ENCODE measurements at places on chromosomes 5 and 9. TPM values are rescaled to one million over a fixed set of nuclear protein-coding genes. Genes with fewer than 3 reads are reported as not detected.
A peak's percentile ranks its signal among the peaks of the same experiment; 100 is the strongest.

The F2RL1 gene
- 0.85 TPM for total RNA-seq

The CSF1R gene
- 2.8 TPM for total RNA-seq

The SLCO6A1 gene
- not detected for total RNA-seq

The PCDHGB2 gene
- total RNA-seq = 0.34 TPM

The GRM6 gene
- total RNA-seq = not detected

The ARL14EPL gene
- not detected for total RNA-seq

The ZNF366 gene
- total RNA-seq = not detected

The BTNL9 gene
- 0.16 TPM for total RNA-seq

The DDX46 gene
- total RNA-seq = 99.2 TPM

- ATAC-seq = no peak
Measured at GRCh38 chr5:57650360-57651069, 167.9 kb upstream of the ACTBL2 start.

DNA sequence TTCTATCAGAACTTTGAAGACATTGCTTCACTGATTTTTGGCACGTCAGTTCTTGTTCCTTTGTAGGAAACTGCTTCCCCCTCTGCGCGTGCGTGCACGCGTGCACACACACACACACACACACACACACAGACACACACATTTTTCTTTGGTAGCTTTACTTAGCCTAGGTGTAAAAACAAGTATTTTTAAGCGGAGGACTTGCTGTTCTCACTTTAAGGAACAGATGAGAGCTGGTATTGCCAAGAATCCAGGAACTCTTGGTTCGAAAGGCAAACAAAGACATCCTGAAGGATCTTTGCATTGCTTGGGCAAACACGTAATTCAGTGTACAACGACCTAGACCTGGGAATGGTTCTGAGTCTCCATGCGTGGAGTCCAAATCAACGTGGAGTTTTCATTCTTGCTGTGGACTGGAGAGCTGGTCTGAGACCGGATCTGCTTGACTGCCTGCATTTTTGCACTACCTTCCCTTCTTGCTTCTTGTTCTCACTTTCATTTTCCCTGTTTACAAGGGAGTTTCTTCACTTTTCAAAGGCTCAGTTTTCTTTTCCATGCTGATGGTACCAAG is 8.2 kb downstream of the TMEM268 start:
- ATAC-seq = no peak

DNA sequence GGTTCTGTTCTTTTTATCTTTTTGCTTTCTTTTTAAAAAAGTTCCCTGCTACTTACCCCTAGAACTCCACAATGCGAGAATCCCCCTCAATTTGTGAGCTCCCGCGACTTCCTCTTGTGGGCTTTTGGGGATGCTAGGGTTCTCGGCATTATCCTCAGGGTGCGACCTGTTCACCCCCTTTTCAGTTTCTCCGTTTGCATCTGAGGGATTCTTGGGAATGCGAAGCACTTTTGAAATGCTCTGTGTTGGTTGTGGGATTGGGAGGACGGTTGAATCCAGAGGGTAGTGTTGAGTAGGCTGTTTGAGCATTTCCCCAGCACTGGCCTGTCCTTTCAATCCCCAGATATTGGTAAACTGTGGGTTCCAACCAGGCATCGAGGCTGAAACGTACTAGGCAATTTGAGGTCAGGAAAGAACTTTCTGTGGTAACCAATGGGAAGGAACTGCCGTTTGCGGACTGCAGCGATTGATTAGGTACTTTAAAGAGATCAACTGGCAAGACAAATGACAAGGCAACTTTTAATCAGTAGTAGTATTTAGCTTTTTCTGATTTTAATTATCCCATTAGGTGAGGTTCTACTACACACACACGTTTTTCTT is 415 bp downstream of the XRCC4 start:
- peak; percentile 6 for ATAC-seq

DNA sequence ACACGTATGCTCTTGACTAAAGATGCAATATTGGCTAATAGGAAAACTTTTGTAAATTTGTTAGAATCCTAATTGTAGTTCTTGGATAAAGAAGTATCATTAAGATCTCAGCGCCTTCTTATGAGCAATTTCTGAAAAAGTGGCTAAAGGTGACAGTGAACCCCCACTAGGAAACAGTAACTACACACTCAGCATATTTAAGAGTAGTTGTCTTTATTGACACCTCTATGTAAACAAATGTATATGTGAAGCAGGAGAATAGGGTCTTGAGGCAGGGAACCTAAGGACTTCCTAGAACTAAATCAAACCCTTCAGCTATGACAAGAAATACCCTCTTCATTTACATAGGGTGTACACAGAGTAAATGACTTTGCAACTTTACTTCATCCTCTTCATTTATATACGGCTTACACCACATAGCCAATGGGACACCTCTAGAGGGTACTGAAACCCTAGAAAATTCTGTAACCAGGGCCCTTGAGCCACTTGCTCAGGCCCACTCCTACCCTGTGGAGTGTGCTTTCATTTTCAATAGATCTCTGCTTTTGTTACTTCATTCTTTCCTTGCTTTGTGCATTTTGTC is 2.8 kb downstream of the NIPSNAP3A start:
- ATAC-seq = no peak

DNA sequence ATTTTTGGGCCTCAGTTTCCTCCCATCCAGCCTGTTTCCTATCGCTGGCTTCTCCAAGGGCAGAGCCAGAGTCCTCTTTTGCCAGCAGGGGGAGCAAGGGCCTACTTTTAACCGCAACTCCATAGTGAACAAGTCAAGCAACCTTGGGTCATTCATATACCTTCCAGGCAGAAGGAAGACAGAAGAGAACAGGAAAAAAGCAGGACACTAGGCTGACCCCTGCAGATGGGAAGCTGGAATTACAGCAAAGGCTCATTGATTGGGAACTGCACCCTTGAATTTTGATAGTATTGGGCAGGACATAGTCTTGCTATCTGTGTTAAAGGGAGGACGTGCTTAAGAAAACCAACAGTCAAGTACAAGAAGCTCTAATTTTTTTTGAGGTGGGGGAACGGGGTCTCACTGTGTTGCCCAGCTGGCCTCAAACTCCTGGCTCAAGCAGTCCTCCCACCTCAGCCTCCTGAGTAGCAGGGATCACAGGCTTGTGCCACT is 30.1 kb downstream of the QRFP start:
- ATAC-seq = peak; percentile 74

GRCh38 chr9:127397646-127398274 is 791 bp downstream of the SLC2A8 start:
- ATAC-seq = no peak

- ATAC-seq = no peak
Measured at GRCh38 chr5:137714946-137715345, 20.9 kb downstream of the KLHL3 start.

GRCh38 chr5:42991404-42992087 is 48.6 kb downstream of the ANXA2R start:
- ATAC-seq = peak; percentile 25

- ATAC-seq = no peak
Measured at GRCh38 chr9:27599102-27599869, 26.0 kb upstream of the C9orf72 start.

- no peak for ATAC-seq
Measured at GRCh38 chr5:127447827-127448226, 69.6 kb upstream of the PRRC1 start.

- peak; percentile 71 for ATAC-seq
Measured at GRCh38 chr5:57262541-57262940, 88.7 kb downstream of the GPBP1 start.

GRCh38 chr5:147223343-147223742 is 11.5 kb upstream of the STK32A start:
- no peak for ATAC-seq

GRCh38 chr5:10637944-10638343 is 74.1 kb downstream of the ANKRD33B start:
- no peak for ATAC-seq

DNA sequence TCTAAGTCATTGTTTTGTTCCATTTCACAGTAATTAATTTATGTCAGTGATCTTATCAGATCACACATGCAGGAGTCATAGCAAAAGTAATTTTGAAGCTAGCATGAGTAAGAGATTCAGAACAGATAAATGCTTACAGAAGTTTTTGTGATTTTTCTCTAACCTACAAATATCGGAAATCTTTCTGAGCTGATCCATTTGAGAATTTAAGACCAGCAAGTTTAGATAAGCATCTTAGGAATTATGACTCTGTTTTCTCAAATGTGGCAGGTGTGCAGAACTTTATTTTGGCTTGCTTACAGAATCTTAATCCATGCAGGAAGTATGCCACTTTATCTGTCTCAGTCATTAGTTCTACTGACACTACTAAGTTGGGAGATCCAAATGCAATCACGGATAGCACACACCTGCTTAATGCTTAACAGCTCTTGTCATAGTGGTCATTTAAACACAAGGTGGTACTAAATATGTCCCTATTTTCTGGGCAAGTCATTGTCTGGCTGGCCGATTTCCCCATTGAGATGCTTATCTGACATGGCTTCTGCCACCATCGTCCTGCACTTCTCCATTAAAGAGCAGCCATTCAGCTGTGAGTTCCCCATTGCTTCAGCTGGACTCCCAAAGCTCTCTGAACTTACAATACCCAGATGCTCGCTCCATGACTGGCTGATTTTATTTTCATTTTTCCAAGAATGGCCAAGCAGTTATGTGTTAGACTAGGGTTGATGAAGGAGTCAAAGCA is 305.4 kb upstream of the NUDT12 start:
- no peak for ATAC-seq

GRCh38 chr9:77843076-77843870 is 188.3 kb downstream of the GNAQ start:
- ATAC-seq = no peak

DNA sequence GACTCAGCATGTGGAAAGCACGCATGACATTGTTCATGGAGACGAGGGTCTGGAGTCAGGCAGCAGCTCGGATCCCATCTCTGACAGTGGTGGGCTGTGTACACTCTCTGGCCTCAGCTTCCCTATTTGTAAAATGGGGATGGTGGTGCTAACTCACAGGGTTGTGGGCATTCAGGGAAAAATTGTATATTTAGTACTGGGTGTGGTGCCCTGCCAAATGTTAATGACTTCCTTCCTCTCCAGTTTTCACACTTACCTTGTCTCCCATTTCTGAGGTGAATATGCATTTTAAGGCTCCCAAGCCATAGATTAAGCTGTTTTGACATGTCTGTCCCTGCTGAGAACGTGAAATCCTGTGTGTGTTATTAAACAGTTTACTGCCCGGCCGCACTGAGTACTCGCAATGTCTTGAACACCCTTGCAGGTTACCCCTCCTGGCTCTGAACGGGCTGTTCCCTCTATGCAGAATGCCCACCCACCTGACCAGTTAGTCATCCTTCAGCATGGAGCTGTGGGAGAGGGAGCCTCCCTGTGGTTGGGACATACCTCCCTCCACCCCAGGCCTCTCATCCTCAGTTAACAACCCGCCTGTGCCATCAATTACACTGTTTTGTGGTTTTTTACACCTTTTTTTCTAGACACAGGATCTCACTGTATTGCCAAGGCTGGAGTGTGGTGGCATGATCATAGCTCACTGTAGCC is 25.8 kb downstream of the TJP2 start:
- ATAC-seq = peak; percentile 56

DNA sequence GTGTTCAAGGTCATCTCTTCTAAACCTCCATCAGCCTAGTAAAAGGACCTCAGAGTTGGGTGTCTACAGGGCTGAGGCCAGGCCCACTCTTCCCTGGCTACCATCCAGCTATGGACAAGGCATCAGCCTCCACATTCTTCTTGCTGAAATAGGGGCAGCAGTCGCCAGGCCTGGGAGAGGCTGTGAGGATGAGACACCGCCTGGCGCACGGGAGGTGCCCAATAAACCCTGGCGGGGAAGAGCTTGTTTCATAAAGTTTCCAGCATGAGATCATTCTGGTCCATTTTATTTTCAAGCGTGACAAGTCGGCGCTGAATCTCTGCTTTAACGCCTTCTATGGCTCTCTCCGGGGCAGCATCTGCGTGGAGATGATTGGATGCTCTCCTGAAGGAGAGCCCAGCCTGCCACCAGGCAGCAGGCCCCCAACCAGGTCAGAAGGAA is 153.4 kb downstream of the OLFM1 start:
- ATAC-seq = no peak

GRCh38 chr5:61618577-61618976 is 286.5 kb downstream of the ZSWIM6 start:
- no peak for ATAC-seq

- ATAC-seq = no peak
Measured at GRCh38 chr9:127769929-127770582, 8.4 kb downstream of the SH2D3C start.

DNA sequence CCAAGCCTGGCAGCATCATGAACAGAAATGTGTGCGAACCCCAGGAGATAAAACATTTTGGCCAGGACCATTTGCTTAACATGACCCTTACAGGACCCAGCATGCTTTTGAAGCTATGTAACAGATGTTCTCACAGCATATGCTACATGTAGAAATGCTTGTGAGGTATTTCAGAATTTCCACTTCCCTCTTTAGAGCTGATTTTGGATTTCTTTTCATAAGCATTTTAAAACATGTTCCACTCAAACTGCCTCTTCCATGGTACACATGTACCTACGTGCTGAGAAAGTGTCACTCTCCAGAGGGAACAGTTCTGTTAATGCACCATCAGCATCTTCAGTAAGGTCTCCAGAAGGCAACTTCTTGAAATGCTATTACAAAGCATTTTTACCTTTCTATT is 15.7 kb upstream of the TSSK1B start:
- ATAC-seq = no peak

DNA sequence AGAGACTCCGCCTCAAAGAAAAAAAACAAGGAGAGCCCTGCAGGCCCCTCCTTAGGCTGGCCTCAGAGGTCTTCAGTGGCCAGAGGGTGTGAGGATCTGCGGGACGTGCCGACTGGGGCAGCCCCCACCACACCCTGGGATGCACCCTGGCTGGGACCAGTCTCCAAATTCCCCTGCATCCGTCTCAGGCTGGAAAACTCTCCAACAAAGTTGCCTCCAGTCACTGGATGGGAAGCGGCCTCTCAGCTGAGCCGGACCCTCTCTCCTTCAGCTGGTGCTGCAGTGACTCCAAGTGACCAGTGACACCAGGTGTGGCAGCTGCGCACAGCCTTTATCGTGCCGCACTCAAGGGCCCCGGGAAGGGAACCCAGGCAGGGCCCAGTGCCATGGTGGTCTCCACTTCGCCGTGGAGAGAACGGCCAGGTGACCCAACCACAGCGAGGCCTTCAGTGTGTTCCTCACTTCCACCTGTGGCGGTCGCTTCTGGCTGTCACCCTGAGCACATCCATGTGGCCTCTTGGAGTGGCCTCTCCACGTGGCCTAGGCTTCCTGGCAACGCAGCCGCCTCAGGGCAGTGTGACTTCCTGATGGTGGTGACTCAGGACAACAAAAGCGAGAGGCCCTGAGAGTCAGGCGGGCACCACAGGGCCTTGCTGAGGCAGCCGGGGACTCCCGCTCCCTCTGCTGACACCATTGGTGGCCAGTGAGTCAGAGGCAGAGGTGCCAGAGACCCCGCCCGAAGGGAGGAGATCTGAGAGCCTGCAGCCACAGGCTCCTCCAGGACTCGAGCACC is 19.3 kb upstream of the CAMSAP1 start:
- ATAC-seq = peak; percentile 93

GRCh38 chr5:37777432-37778130 is 62.3 kb downstream of the GDNF start:
- ATAC-seq = no peak

DNA sequence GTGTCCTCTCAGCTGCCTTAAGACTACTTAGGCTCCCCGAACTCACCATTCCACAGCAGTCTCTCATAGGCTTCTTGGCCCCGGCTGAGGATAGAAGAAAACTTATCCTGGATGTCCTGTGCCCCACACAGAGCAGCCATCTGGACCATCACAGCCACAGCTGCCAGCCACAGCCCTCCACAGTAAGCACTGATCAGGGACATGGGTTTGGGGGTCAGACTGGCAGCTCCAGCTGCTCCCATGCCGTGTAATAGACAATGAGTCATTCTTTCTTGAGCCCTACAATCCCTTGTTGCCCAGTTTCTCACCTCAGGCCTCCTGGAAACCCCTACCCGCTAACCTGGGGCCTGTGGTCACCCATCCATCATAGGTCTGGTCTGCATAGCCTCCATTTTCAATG is 5.7 kb downstream of the CREB3 start:
- no peak for ATAC-seq
